Fibroblast of skin of scalp (primary cell): ENCODE measurements at places on chromosomes 2 and 18.

DNA sequence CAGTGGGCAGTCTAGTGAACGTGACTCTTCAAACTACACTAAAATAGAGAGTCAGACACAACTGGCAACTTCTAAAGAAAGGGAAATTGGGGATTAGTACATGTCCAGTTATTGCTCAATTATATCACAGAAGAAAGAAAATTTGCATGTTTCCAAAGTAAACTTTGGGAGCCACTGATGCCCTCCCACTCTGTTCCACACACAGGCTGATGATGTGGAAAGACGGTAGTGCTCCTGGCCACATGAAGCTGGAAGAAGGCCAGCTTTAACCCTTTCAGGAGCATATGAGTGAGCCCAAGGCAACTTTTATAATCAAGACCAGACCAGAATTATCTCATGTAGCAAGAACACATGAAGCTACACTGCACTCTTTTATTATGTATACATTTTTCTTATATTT is 141.0 kb downstream of the NR4A2 start:
- no peak for DNase-seq

DNA sequence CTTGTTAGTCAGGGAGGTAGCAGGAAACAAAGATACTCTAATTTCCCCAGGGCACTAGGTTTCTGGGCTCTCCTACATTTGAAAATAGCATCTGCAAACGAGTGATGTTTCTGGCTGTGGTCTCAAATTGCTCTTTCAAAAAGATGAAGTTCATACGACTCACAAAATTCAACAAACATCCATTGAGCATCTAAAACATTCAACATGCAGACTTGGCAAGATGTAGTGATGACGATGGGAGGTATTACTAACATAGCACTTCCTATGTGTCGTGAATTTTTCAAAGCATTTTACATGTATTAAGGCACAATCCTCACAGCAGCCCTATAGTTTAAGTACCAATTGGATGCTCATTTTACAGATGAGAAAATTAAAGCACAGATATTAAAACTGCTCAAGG is 5.2 kb downstream of the CCBE1 start:
- DNase-seq = peak; percentile 85

GRCh38 chr2:102025583-102026267 is 34.0 kb downstream of the IL1R2 start:
- no peak for DNase-seq

DNA sequence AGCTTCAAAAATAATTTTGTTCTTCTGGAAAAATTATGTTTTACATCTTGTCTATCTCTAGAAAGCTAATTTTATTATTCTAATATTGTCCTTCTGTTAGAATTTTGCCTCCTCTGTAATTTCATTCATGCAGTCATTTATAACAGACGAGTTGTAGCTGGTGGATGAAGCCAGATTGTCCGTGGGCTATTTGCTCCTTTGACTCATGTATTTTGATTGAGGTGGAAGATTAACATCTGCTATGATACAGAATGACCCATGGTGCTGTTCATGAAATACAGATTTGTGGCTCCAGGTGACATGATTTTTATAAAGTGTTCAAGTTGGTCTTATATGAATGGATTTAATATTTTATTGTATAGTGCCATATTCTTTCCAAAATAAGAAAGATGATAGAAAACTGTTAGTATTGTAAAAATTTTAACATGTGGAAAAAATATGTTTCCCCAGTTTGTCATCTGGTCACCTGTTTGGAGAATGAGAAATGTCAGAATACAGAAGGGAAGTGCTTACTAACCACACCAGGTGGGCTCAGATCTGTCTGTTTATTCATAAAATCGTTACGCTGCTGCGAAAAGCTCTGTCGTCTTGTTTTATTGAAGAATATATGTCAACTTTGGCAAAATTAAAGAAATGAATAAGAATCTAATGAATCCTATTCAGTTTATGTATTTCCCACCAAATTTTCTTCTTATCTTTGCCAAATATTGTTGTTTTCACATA is 20.4 kb upstream of the L3MBTL4 start:
- DNase-seq = no peak

DNA sequence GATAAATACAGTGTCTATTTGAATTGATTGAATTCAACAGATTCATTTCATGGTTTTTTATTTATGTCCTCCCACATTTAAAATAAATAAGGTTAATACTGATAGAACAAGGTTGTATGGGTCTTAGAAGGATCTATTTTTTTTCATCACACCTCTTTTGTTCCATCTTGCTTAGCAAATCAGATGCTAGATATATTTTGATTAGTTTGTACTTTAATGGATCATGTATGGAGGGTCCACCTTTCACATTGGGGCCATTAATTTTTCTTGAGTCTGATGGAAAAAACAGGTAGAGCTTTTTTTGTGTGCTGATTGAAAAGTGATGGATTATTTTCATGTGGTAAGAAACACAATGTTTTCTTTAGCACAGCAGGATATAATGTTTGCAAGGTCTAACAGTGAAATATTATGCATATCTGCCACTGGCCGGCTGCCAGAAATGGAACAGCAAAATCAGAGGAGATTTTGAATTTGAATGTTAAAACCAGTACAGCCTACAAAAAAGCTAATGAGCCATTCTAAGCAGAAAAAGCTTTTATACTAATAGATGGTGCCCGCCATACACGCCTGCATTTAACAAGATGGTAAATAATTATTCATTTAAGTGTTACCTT is 188.1 kb upstream of the ETAA1 start:
- DNase-seq = peak; percentile 53

DNA sequence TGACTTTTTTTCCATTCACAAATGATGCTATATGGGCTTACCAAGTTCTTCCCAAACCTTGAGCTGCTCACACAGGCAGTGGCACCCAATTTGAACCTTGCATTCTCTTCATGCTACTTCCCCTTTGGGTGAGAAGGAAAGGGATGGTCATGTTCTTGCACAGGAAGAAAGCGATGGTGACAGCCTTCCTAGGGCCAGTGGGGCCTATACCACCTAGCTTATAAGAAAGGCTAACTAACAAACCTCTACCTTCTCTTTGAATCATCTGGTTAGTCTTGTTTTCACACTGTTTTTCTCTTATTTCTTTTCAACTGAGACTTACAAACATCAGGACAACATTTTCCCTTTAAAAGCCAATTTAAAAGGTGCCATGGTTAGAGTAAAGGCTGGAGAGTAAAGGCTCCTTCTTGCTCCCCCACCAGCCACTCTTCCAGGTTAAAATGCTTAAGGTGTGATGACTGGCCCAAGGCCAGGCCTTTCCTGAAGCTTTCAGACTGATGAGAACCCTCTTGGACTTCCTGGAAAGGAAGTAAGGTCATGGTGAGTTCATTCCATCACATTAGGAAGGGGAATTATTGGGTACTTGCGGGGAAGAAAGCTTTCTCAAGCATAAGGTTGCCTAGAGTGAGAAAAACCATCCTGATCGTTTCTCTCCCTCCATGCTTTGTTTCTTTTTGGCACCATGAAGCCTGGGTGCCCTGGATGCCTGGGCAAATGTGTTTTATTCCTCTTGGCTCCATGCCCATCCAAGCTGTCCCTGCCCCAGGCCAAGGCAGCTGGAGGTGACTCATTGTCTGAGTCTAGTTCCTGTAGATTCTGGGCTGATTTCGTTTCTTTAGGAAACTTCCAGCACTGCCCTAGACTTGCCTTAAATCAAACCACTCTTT is 41.4 kb upstream of the ITGB6 start:
- DNase-seq = peak; percentile 85

DNA sequence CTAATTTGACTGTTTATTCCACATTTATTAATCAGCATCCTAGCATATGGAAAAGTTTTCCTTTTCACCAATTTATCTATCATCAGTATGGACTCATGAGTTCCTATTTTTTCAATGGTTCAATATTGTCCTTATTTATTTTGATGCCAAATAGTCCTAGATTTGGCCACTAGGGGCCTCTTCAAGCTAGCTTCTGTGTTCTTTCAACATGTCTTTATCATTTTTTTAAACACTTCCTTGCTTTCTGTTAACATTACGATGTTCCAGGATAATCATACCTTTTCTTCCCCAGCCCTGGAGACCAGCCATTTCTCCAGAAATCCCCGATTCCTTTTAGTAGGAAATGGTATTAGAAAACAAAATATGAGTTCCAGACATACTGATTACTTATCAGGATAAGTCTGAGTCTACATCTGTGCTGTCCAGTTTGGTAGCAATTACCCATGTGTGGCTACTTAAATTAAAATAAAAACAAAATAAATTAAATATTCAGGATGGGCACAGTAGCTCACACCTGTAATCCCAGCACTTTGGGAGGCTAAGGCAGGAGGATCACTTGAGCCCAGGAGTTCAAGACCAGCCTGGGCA is 70.6 kb downstream of the RPE start:
- peak; percentile 54 for DNase-seq

DNA sequence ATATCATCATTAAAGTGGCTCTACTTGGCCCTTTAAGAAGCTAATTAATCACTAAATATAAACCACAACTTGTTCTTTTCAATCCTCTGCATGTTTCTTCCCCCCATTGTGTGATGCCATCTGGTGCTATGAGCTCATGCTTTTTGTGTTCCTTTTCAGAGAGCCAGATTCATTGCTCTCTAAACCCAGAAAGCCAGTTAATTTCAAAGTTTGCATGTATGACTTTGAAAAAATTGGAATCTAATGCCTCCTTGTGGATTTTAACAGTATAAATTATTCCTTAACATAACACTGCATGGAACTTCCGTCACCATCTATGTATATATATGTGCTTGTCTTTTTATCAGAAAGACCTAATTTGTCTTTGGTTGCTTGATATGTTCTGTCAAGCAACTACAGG is 31.1 kb downstream of the TMEM178A start:
- DNase-seq = peak; percentile 64

DNA sequence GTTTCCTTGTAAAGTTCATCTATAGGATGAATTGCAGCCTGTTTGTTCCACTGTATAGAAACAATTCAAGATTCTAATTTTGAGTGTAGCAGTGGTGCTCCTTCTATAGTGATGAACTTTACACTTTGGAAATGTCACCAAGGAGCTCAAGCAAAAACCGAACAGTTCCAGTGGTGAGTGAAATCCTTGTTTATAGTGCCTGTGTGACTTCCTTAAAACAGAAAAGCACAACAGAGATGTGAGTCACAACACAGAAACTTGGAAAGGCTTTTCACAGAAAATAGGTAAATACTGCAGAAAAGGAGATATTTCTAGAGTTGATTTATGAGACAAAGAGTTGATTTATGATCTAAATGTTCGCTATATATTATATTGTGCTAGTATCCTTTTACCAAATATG is 482.0 kb downstream of the PTPRM start:
- no peak for DNase-seq

GRCh38 chr2:176280156-176280555 is 10.9 kb downstream of the MTX2 start:
- DNase-seq = no peak

DNA sequence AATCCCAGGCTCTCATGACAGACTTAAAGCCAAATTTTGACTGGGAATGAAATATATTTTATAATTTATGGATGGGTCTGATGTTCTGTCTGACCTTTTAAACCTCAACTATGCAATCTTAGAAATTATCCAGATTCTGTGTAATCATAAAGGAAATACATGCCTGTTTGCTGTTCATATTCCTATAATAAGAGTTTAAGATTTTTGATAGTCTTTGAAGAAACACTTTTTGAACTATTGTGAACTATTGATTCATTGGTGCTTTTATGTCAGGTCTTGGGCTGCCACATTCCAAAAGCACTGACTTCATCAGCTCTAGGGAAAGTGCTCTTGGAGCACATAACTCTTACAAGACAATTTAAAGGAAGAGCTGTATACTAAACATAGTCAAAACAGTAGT is 64.2 kb downstream of the CCDC150 start:
- DNase-seq = peak; percentile 36

DNA sequence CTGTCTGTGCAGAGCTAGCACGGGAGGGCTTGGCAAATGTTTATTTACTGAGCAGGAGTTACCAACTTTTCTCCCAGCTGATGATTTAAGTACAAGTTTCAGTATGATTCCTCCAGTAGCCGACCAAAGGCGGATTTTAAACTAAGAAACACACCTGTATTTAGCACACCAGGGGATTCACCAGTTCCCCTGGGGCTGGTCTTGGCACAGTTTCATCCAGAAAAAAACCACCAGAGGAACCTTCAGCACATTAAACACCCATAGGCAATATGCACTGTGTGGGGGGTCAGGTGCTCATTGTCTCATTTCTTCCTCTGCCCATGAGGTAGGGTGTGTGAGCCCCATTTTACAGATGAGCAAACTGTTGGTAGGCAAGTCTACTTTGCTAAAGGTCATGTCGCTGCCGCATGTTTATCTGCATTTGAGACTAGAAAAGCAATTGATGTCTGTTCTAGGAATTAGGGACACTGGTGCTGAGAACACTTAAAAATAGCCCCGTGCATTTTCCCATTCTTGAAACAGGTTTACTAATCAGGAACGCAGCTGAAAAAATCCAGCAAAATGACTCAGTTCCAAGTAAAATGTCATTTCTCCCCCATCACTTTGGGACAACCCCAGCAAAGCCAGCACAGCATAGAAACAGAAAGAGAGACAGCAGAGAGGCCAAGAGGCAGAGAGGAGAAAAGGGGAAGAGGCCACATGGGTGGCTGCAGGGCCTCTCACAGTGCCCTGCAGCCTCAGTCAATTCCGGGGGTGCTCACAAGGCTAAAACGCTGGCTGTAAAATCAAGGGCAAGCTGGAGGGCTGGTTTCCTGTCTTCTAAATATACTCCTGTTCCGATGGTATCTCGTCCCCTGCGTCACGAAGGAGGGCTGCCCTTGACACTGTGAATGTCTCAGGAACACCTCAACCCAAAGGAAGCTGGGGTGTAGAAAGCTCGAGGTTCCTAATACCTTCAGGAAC is 166.8 kb upstream of the ID2 start:
- no peak for DNase-seq

- DNase-seq = peak; percentile 46
Measured at GRCh38 chr18:13372531-13372951, 154.0 kb downstream of the LDLRAD4 start.

DNA sequence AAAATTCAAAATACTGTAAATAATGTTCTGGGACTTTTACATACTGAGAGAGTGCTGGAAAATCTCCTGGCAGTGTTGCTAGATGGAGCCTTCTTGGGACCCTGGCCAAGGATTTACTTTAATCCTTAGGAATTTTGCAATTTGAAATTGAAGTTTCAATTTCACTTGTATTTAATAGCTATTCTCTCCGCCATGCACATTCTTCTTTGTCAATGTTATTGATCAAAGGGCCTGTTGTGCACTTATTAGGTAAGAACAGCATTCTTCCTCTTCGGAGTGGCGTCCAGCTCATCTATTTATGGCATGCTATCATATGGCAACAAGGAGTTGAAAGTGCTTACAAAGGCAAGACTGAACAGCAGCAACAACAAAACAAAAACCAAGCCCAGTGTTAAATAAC is 40.1 kb upstream of the SOS1 start:
- DNase-seq = peak; percentile 12

- peak; percentile 48 for DNase-seq
Measured at GRCh38 chr18:70046207-70046606, 98.5 kb upstream of the CD226 start.
